Nephron progenitor cell (in vitro differentiated cells): ENCODE measurements at places on chromosomes 2 and 18.

- no peak for DNase-seq
Observed at GRCh38 chr18:36814994-36815393, 13.8 kb downstream of the TPGS2 start.

DNA sequence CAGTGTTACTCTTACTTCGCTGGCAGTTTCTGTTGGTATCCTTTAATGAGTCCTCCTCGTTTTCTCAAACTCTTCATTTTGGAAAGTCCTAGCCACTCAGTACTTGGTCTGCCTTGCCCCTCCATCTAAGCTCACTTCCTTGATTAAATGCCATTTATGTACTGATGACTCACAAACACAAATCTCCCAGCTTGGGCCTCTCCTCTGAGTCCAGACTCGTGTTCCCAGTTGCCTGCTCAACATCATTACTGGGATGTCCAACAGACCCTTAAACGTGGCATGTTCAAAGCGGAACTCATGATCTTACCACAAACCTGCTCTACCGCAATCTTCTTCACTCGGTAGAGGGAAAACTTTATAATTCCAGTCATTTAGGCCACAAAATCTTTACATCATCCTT, 13.8 kb upstream of the CCDC68 start:
- no peak for DNase-seq

DNA sequence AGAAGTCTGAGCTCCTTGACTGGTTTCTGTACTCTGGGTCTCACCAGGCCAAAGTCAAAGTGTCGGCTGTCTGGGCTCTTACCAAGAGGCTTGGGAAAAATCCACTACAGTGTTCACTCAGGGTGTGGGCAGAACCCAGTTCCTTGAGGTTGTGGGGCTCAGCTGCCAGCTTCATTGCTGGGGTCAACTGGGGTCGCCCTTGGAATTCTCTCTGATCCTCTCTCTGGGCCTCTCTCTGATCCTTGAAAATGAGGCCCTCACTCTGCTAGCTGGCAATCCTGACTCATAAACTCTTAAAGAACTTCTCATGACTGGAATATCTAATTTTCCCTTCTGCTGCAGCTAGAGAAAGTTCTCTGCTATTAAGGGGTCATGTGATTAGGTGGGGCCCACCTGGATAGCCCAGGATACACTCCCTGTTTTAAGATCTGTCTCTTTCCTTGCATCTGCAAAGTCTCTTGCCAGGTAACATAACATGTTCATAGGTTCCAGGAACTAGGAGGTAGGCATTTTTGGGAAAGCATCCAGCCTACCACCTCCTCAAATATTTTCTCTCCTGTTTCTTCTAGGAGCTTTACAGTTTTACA, 66.3 kb downstream of the SP110 start:
- DNase-seq: peak; percentile 41

DNA sequence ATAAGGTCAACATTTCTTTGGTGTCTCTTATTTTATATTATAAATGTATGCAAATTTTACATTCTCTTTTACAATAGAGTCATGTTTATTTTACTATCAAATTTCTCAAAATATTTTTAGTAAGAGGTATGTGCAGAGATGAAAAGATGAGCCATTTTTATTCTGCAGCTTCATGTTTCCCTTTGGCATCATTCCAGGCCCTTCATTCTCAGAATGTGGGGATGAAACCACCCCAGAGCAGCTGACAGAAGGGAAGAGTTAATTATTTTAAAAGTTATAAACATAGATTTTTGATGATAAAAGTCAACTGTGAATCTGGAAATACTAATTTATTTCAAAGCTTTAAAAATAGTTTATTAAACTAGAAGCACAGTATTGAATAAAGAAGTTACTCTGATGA, 12.8 kb upstream of the FSHR start:
- no peak for DNase-seq

GRCh38 chr2:187586011-187586641, 31.9 kb upstream of the TFPI start:
- no peak for DNase-seq

- no peak for DNase-seq
Observed at GRCh38 chr2:164700390-164700789, 79.1 kb upstream of the GRB14 start.
